Mucosa of gallbladder (tissue), 1 donor: ENCODE measurements at places on chromosomes 11 and 22. TPM values are rescaled to one million over a fixed set of nuclear protein-coding genes. Genes with fewer than 3 reads are reported as not detected.

Gene TREH
- 23.0 TPM for total RNA-seq

GRCh38 chr22:37328017-37328416 lies 45.7 kb downstream of the CYTH4 start:
- DNase-seq, result no peak

Gene OR5D16
- total RNA-seq, result not detected

- no peak for DNase-seq
Observed at GRCh38 chr11:76152741-76153570, 53.3 kb downstream of the WNT11 start.

GRCh38 chr11:113192121-113192925 lies 122.1 kb upstream of the TTC12 start:
- DNase-seq, result no peak

Gene SCO2
- 1.3 TPM for total RNA-seq

Gene MS4A7
- 39.8 TPM for total RNA-seq

Gene PARVA
- 105 TPM for total RNA-seq
